Subcutaneous preadipocyte (primary cell): ENCODE measurements at places on chromosomes 12 and 14. TPM values are rescaled to one million over a fixed set of nuclear protein-coding genes. Genes with fewer than 3 reads are reported as not detected.

GZMH gene
- total RNA-seq, result not detected in 2 replicates

ABCD2 gene
- total RNA-seq, result under 0.01 TPM in 2 replicates

SCNN1A gene
- under 0.01 TPM in 2 replicates for total RNA-seq

MYH7 gene
- total RNA-seq, result not detected in 2 replicates
